Right ventricle myocardium superior (tissue), 1 donor: ENCODE measurements at places on chromosomes 13 and 19. TPM values are rescaled to one million over a fixed set of nuclear protein-coding genes. Genes with fewer than 3 reads are reported as not detected.

DNA sequence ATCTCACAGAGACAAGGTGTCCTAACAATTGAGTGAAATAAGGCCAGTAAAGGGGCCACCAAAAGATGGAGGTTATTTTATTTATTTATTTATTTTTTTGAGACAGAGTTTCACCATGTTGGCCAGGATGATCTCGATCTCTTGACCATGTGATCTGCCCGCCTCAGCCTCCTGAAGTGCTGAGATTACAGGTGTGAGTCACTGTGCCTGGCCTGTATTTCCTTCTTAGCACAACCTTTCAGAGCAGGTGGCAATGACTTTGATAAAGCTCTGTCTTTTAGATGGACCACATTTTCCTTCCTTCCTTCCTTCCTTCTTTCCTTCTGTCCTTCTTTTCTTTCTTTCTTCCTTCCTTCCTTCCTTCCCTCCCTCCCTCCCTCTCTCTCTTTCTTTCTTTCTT lies 11.0 kb upstream of the DOCK6 start:
- no peak for DNase-seq

DNA sequence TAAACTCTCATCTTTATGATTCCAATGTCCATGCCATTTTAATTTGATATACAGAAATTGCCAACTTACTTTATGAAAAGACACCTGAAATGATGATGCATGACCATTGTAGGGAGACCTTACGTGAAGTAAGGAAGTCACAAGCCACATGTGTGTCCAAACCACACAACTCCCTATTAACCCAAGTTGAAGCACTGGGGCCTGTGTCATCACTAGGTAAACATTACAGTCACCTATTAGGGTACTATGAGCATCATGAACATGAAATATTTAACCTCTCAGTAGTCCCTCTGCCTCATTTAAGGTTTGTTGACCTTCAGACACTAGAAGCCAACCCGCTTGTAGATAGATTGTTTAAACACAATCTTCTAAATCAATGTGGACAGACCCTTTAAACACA lies 576.9 kb downstream of the IRS2 start:
- no peak for DNase-seq

Gene CNMD
- total RNA-seq, result not detected

Gene TRPC4
- 2.3 TPM for total RNA-seq

GRCh38 chr19:42261763-42262162 lies 6.8 kb upstream of the ERF start:
- DNase-seq, result no peak

DNA sequence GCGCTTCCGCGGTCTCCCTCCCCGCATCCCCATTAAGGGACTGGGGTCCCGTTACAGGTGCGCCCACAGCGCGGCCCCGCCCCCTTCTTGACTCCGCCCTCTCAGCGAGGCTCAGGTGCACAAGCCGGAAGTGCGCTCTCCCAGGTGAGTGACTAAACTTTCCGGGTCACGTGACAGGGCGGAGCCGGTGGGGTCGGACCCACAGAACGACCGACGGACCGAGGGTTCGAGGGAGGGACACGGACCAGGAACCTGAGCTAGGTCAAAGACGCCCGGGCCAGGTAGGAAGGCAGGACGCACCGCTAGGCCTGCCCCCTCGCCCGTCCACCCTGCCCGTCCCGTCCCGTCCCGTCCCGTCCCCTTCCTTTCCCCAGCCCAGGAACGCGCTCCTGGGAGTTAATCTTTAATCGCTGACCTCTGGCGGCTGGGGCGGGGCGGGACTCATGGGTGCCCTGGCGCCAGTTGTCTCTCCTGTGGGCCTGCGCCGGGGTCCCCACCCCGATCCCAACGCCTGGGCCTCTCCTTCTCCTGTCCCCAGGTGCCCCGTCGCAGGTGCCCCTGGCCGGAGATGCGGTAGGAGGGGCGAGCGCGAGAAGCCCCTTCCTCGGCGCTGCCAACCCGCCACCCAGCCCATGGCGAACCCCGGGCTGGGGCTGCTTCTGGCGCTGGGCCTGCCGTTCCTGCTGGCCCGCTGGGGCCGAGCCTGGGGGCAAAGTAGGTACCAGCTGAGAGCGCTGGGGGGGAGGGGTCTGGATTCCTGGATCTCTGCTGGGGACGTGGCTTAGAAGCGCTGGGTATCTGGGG lies at the start of gene CRB3:
CRB3 (plus strand) TSS at position 202 of the 804 bp plus-strand sequence; CDS start at position 633, 431 bp downstream.
- no peak for DNase-seq

DNA sequence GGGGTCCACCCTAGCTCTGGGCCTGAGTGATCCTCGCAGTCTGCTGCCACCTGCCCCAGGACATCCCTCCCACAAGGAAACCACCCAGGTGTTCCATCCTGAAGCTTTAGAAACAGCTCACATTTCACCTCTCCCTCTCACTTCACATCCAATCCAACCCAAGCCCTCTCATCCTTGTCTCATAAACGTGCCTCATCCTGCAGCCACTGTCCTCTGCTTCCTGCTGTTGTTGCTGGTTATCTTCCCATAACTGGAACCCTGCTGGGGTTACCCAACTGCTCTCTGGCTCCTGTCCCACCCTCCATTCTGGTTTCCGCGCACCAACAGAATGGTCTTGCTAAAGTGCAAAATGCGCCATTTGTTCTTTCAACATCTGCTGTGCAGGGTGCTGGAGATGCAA lies 59.7 kb upstream of the MTIF3 start:
- no peak for DNase-seq

Gene GJB2
- 0.38 TPM for total RNA-seq

Gene SPRED3
- 0.40 TPM for total RNA-seq

GRCh38 chr19:31602548-31602947 lies 253.3 kb upstream of the TSHZ3 start:
- no peak for DNase-seq
